ENCODE measurements at places on chromosomes 1 and 21. TPM values are rescaled to one million over a fixed set of nuclear protein-coding genes. Genes with fewer than 3 reads are reported as not detected.

DNA sequence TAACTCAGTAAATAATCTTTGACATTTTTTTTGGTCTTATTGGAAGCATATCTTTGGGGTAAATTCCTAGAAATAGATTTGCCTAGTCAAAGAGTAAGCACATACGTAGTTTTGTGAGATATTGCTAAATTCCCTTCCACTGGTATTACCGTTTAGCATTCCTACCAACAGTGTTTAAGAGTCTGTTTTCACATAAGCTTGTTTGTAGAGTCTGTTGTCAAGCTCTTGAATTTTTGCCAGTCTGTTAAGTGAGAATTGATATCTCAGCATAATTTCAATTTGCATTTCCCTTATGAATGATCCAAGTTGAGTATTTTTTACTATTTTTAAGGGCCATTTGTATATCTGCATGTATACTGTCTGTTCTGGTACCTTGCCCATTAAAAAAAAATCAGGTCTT lies 37.0 kb upstream of the MPC2 start:
- peaks cover 3% of the 10 kb centered on the region for H3K36me3 ChIP-seq
- no peak overlapping the region for H3K4me3 ChIP-seq
- no peaks in the 10 kb centered on the region for H3K27me3 ChIP-seq
- no peaks in the 10 kb centered on the region for H3K4me1 ChIP-seq
- DNase-seq: no peak
- H3K27ac ChIP-seq: no peak overlapping the region

The SDHC gene
- 93.5 TPM for polyA plus RNA-seq

- no peaks in the 10 kb centered on the region for H3K4me1 ChIP-seq
- no peak overlapping the region for H3K4me3 ChIP-seq
- H3K36me3 ChIP-seq: no peaks in the 10 kb centered on the region
- DNase-seq: no peak
- H3K27ac ChIP-seq: no peak overlapping the region
Observed at GRCh38 chr1:204203206-204203767, 7.0 kb upstream of the KISS1 start.

The CELA3A gene
- 5.2 TPM for polyA plus RNA-seq

- DNase-seq: no peak
- no peak overlapping the region for H3K4me3 ChIP-seq
- H3K36me3 ChIP-seq: no peaks in the 10 kb centered on the region
- no peak overlapping the region for H3K27ac ChIP-seq
- H3K27me3 ChIP-seq: peaks cover 3% of the 10 kb centered on the region
- no peaks in the 10 kb centered on the region for H3K4me1 ChIP-seq
Observed at GRCh38 chr1:53396573-53397268, 62.5 kb upstream of the DMRTB1 start.

The RPTN gene
- 3.2 TPM for polyA plus RNA-seq

The DNM3 gene
- 1.9 TPM for polyA plus RNA-seq

GRCh38 chr21:14675774-14676530 lies 129.8 kb upstream of the SAMSN1 start:
- DNase-seq: peak; percentile 45
- no peaks in the 10 kb centered on the region for H3K36me3 ChIP-seq
- H3K27me3 ChIP-seq: no peaks in the 10 kb centered on the region
- peaks cover 12% of the 10 kb centered on the region for H3K4me1 ChIP-seq
- H3K4me3 ChIP-seq: no peak overlapping the region
- H3K27ac ChIP-seq: peak overlapping the region; percentile 80

- H3K27me3 ChIP-seq: peaks cover 2% of the 10 kb centered on the region
- H3K36me3 ChIP-seq: no peaks in the 10 kb centered on the region
- no peak overlapping the region for H3K27ac ChIP-seq
- no peak overlapping the region for H3K4me3 ChIP-seq
Observed at GRCh38 chr1:202112859-202113689, 9.6 kb upstream of the GPR37L1 start.

The FUCA1 gene
- polyA plus RNA-seq: 39.5 TPM

GRCh38 chr1:18058206-18058921 lies 49.2 kb upstream of the IGSF21 start:
- no peak overlapping the region for H3K27ac ChIP-seq
- no peak overlapping the region for H3K4me3 ChIP-seq
- H3K27me3 ChIP-seq: no peaks in the 10 kb centered on the region
- no peaks in the 10 kb centered on the region for H3K36me3 ChIP-seq

The HSD3B2 gene
- polyA plus RNA-seq: 0.80 TPM

GRCh38 chr1:164518692-164519332 lies 40.2 kb upstream of the PBX1 start:
- H3K27me3 ChIP-seq: no peaks in the 10 kb centered on the region
- H3K27ac ChIP-seq: no peak overlapping the region
- no peak overlapping the region for H3K4me3 ChIP-seq
- no peaks in the 10 kb centered on the region for H3K36me3 ChIP-seq
- H3K4me1 ChIP-seq: no peaks in the 10 kb centered on the region

The CD34 gene
- polyA plus RNA-seq: 14.5 TPM

The COL6A2 gene
- 182 TPM for polyA plus RNA-seq

DNA sequence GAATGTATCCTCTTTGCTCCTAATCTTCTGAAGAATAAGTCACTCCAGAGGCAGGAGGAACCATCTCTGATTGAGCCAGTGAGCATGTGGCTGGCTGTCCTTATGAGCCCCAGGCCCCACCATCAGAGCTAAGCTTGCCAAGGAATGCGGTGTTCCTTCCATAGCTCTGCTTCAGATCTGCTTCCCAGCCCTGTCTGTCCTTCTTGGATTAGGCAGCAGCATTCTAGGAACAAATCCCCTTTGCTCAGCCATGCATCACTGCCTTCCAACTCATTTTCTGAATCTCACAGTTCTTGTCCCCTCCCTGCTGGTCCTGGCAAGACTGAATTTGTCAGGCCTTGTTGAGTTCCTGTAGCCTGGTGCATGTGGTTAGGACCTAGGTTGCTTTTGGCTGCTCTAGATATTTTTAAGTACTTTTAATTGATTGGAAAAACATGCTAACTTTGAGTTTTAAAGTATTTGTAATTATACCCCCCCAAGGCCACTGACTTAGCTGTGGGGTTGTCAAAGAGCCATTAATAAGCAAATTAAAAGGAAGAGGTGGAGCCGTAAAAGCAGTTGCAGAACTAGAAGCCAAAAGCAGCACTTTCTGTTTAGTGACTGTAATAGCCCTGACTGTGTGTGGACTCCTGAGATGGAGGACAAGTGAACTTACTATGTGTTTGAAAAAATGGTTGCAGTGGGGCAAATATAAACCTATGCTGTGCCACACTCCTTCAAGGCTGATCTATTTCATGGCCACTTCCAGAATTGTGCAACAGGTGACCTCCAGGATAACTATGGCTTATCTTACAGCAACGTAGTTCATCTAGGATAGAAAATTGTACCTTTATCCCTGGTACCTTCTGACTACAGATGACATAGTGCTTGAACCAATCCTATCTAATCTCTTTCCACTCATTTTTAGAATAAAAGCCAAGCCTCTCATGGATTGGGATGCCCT lies 61.3 kb upstream of the BACH1 start:
- no peaks in the 10 kb centered on the region for H3K36me3 ChIP-seq
- no peaks in the 10 kb centered on the region for H3K27me3 ChIP-seq
- H3K4me1 ChIP-seq: no peaks in the 10 kb centered on the region
- peak overlapping the region; percentile 57 for H3K27ac ChIP-seq

GRCh38 chr1:91617285-91617765 lies 116.7 kb downstream of the CDC7 start:
- H3K4me1 ChIP-seq: no peaks in the 10 kb centered on the region
- H3K27ac ChIP-seq: no peak overlapping the region
- no peaks in the 10 kb centered on the region for H3K36me3 ChIP-seq
- no peak for DNase-seq

- H3K27me3 ChIP-seq: peaks cover 19% of the 10 kb centered on the region
- no peak for DNase-seq
- no peaks in the 10 kb centered on the region for H3K36me3 ChIP-seq
Observed at GRCh38 chr1:164562511-164562910, 3.5 kb downstream of the PBX1 start.

- DNase-seq: no peak
- no peaks in the 10 kb centered on the region for H3K36me3 ChIP-seq
- H3K27ac ChIP-seq: no peak overlapping the region
- H3K4me1 ChIP-seq: no peaks in the 10 kb centered on the region
- no peak overlapping the region for H3K4me3 ChIP-seq
Observed at GRCh38 chr1:91045284-91045683, 23.4 kb upstream of the ZNF644 start.

GRCh38 chr1:230263568-230264195 lies 162.4 kb downstream of the PGBD5 start:
- H3K4me1 ChIP-seq: peaks cover 67% of the 10 kb centered on the region
- no peak for DNase-seq
- peaks cover 75% of the 10 kb centered on the region for H3K36me3 ChIP-seq
- no peak overlapping the region for H3K27ac ChIP-seq

Data from thymus (tissue), 14 donors.